RPMI7951 (cell line): ENCODE measurements at places on chromosomes 3 and 15.

DNA sequence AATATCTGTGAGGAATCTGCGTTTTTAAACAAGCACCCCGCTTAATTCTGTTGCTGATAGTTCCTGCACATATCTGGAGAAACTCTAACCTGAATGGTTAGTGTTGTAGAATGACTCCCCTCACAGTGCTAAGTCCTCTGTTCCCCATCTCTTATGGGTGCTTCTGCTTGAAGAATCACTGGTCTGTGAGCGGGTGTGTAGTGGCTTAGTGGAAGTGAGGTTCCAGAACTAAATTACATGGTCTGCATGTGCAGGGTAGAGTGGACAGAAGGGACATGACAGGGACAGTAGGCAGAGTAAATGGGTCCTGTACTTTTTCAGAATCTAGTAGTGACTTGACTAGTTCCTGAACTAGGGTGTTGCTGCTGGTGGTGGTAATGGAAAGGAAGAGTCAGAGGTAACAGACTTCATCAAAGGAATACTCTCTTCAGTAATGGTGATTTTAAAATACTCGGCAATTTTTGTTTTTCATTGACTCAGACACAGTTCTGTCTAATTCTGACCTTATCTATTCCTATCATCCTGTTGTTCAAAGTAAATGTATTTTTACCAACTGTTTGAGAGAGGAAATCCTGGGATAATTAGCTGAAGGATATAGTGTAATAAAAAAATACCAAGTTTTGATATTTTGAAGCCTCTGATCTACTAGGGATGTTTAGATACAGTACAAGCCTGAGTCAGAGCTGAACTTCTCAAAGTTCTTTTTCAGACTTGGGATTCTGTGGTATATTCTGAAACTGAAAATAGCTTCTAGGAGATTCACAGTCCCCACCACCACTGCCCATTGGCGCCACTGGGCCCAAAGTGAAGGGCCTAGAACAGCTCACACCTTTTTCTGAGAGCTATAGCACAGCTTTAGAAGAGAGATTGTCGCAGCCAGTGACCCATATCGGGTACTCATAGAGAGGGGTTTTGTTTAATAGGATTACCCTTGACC, 55.5 kb downstream of the FNDC3B start:
- peak; percentile 66 for DNase-seq

DNA sequence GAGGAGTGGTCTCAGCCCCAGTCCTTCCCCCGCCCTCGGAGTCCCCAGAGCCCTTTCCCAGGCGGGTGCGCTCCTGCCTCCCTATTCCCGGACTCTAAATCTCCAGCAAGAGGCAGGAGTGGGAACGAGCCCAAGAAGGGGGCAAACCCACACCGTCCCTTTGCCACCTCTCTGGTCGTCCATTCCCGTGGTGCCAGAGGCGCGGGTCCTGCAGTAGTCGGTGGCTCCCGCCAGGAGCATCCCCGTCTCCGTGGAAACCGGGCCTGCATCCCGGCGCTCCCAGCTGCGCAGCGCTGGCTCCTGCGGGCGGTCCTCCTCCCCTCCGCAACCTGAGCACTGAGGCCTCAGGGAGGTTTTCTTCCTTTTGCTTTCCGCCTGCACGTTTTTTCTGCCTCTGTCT, 44.8 kb downstream of the LHFPL4 start:
- no peak for DNase-seq

GRCh38 chr3:128914966-128915645, 35.7 kb downstream of the ACAD9 start:
- no peak for DNase-seq

GRCh38 chr3:54746722-54747121, 181.1 kb downstream of the LRTM1 start:
- no peak for DNase-seq

- no peak for DNase-seq
These were observed 20.8 kb upstream of the HCN4 start for GRCh38 chr15:73389539-73389938.

DNA sequence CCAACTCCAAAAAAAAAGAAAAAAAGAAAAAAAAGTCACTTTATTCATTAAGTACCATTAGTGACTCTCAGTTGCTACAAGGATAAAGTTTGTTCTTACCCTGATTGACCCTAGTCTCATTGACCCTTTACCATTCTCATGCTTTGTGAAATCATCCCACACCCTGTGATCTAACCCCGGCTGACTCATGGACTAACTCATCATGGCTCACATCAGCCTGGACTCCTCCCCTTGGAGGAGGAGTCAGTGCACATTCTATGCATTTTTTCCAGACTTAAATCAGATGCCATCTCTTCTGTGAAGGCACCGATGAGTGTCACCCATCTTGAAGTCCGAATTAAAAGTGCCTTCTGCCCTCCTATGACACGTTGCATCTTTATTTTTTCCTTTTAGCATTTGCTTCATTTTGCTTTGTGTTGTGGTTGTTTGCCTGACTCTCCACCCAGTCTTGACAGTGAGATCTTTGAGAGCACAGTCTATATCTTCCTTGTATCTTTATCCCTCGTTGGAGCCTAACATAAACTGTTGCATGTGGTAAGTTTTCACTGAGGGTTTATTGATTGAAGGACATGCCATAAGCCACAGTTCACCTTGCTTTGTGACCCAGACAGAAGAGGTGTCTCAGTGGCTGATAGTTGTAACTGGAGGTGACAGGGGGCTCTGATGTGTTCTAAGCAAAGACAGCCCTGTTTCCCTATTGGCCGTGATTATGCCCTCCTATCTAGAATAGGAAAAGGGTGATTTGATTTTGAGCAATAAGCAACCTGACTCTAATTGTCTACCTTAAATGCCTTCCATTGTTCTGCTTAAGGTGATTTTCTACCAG, 72.1 kb downstream of the IL1RAP start:
- DNase-seq = peak; percentile 94

DNA sequence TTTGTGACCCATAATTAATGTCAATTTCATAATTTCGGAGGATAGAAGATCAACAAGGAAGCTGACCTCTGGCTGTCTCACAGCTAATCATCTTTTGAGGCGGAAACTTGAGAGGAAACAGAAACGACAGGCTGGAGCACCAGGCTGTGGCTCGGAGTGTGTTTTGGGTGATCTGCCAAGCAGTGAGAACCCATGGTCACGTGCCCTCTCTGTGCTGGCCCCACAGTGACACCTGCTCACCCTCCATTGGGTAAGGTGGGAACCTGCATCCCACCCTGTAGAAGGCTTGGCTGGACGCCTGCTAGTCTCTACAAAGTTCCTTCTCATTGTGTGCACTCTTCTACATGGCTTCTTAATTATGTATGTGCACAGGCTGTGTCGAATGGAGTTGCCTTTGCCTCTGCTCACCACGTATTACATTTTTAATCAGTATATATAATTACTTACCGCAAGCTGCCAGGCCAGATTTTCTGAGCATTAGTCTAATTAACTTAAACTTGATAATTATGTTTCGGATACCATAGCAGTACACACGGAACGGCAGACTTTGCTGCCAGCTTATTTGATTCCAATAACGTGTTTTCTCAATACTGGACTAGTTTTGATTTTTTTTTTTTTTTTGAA, 719.4 kb upstream of the CFAP20DC start:
- DNase-seq = no peak

DNA sequence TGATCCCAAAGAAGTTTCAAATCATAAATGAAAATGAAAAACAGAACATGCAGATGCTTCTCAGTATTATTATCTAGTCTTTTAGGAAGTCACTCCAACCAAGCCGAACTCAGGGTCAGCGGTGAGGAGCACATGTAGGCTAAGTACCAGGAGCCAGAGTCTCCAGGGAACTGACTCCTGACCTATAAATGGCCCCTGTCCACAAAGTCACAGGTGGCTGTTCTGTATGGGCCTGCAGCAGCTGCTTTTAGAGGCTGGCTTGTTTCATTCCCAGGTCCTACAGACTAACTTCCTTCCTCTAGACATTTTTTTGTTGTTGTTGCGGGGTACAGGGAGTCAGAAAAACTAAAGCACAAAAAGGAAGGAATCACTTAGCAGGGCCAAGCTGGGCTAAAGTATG, 54.6 kb downstream of the DAPK2 start:
- no peak for DNase-seq

DNA sequence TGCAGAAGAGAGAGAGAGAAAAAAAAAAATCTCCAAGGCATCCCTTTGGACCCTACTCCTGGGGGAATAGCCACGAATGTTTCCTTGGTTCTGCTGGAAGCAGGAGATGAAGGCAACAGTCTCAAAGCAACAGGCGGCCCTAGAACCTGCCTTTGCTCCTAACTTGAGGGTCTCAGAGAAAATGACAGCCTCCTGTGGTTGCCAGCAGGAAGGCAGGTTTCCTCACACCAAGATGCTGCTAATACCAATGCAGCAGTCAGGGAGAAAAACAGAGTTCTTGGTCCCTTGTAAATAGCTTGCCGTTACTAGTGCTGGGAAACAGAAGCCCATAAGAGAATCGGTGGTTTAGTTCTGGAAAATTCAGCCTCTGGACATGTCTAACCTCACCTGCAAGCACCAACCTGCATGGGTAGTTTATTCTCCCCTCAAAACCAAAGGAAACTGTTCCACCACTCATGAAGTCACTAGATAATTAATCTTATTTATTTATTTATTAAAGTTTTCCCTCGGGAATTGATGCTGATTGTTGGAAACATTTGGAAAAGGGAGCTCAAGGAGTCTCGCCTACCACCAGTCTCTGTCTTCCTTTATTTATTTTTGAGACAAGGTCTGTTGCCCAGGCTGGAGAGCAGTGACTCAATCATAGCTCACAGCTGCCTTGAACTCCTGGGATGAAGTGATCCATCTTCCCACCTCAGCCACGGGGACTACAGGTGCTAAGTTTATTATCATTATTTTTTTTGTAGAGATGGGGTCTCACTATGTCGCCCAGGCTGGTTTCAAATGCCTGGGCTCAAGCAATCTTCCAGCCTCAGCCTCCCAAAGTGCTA, 883 bp upstream of the FRMD4B start:
- DNase-seq = no peak

- DNase-seq = no peak
These were observed 2.0 kb upstream of the NFKBIZ start for GRCh38 chr3:101847328-101847727.

DNA sequence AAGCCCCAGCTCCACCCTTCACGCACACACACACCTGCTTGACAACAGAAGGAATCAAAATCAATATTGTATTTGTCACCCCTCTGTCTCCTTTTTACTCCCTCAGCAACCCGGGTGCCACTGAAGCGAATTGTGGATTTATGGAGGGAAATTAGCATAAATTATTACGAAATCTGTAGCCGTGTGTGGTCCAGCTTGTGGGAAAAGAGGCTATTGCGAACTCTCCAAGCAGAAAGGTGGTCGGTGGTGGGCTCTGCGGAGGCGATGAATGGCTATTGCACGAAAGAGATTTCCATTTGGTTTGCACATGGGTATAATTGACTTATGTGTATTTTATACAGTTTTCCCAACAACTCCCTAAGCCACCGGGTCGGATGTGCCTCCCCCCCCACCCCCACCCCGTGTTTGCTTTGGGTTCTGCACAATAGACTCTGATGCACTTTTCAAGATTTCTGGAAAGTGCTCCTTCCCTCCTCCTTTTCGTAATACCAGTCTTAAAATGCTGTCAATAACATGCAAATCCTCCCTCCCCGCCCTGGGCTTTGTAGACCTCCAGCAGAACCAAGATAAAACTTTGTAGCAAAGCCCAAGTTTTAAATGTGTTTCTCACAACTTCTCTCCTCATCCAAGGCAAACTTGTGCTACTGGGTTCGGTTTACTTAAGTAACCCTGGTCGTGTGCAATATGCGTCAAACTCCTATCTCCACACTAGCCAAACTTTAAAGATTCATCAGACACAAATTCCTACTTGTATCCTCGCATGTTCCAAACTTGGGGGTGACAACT, 3.1 kb upstream of the FOXB1 start:
- no peak for DNase-seq

- no peak for DNase-seq
These were observed 26.2 kb downstream of the RTP3 start for GRCh38 chr3:46524008-46524407.

- DNase-seq = no peak
These were observed 345.0 kb downstream of the ZNF385D start for GRCh38 chr3:21405671-21406667.

- DNase-seq = peak; percentile 10
These were observed 155.4 kb upstream of the GOLGA6L4 start for GRCh38 chr15:84079885-84080777.

- no peak for DNase-seq
These were observed 245.2 kb downstream of the IL20RB start for GRCh38 chr3:137202941-137203340.

GRCh38 chr15:78087951-78088772, 4.2 kb upstream of the SH2D7 start:
- no peak for DNase-seq

DNA sequence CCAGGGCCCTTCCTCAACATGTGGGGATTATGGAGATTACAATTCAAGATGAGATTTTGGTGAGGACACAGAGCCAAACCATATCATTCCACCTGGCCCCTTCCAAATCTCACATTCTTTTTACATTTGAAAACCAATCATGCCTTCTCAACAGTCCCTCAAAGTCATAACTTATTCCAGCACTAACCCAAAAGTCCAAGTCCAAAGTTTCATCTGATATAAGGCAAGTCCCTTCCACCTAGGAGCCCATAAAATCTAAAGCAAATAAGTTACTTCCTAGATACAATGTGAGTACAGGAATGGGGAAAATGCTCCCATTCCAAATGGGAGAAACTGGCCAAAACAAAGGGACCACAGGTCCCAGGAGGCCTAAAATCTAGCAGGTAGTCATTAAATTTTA, 309.5 kb upstream of the SLITRK3 start:
- DNase-seq = no peak

DNA sequence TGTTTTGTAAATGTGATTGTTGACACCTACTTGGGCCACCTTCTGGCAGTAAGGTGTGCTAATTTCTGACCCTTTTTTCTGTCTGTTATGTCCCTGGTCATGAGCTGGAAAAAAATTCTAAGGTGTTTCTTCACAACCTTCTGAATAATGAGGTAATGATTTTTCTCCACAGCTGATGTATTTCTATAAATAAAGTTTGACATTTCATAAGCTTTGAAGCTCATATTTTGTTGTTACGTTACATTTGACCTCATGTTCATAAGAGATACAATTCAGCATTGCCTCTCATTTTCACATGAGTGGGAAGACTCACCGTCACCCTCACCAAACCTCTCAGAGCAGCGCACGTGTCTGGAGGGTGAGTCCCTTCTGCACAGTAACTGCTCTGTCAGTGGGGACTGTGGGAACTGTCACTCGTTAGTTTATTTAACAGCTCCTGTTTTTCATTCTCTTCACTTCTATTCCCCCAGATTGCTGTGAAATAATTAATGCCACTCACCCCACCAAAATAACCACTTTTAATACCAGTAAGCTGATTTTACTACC, 140.9 kb downstream of the PLCL2 start:
- no peak for DNase-seq
